ENCODE measurements at places on chromosomes 12 and 14. TPM values are rescaled to one million over a fixed set of nuclear protein-coding genes. Genes with fewer than 3 reads are reported as not detected.
A peak's percentile ranks its signal among the peaks of the same experiment; 100 is the strongest.

SERPINA12 gene
- not detected for total RNA-seq

GRCh38 chr12:30678221-30678620, 17.4 kb downstream of the IPO8 start:
- no peak for DNase-seq
- H3K27ac ChIP-seq, result no peak overlapping the region
- H3K36me3 ChIP-seq, result no peaks in the 10 kb centered on the region
- H3K4me1 ChIP-seq, result no peaks in the 10 kb centered on the region
- no peak overlapping the region for H3K4me3 ChIP-seq

DNA sequence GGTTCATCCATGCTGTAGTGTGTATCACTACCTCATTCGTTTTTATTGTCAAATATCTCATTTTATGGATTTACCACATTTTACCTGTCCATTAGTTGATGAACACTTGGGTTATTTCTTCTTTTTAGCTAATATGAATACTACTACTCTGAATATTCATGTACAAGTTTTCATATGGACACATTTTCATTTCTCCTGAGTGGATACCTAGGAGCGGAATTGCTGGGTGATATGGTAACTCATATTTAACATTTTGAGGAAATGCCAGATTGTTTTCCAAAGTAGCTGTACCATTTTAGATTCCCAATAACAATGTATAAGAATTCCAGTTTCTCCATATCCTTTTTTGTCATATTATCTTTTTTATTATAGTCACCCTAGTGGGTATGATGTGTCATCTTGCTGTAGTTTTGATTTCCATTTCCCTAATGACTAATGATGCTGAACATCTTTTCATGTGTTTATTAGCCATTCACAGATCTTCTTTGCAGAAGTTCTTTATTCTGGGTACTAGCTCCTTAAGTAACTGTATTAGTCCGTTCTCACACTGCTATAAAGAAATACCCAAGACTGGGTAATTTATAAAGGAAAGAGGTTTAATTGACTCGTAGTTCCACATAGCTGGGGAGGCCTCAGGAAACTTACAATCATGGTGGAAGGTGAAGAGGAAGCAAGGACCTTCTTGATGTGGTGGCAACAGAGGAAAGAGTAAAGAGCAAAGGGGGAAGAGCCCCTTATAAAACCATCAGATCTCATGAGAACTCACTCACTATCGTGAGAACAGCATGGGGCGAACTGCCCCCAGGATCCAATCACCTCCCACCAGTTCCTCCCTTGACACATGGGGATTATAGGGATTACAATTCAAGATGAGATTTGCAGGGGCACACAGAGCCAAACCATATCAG, 11.9 kb downstream of the NRDE2 start:
- H3K27ac ChIP-seq, result no peak overlapping the region
- H3K4me1 ChIP-seq, result peaks cover 16% of the 10 kb centered on the region
- peaks cover 31% of the 10 kb centered on the region for H3K36me3 ChIP-seq
- no peak overlapping the region for H3K4me3 ChIP-seq
- no peaks in the 10 kb centered on the region for H3K27me3 ChIP-seq

DNA sequence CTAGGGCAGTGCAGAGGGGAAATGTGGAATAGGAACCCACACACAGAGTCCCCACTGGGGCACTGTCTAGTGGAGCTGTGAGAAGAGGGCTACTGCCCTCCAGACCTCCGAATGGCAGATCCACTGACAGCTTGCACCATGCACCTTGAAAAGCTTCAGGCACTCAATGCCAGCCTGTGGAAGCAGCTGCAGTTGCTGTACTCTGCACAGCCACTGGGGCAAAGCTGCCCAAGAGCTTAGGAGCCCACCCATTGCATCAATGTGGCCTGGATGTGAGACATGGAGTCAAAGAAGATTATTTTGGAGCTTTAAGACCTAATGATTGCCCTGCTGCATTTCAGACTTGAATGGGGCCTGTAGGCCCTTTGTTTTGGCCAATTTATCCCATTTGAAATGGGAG, 21.7 kb upstream of the CCDC88C start:
- no peaks in the 10 kb centered on the region for H3K27me3 ChIP-seq
- no peaks in the 10 kb centered on the region for H3K36me3 ChIP-seq
- H3K4me3 ChIP-seq, result no peak overlapping the region

- no peaks in the 10 kb centered on the region for H3K27me3 ChIP-seq
- DNase-seq, result no peak
- H3K4me3 ChIP-seq, result peak overlapping the region; percentile 83
- H3K4me1 ChIP-seq, result peaks cover 30% of the 10 kb centered on the region
These were observed 710 bp upstream of the FOS start for GRCh38 chr14:75277815-75278421.

Measured in psoas muscle (tissue), 8 donors.